ENCODE measurements at places on chromosomes 1 and 21. TPM values are rescaled to one million over a fixed set of nuclear protein-coding genes. Genes with fewer than 3 reads are reported as not detected.

The AMY1A gene
- not detected for total RNA-seq

The SPRR1A gene
- not detected for total RNA-seq

The SPRR4 gene
- not detected for total RNA-seq

The LDLRAD1 gene
- not detected for total RNA-seq

The PLA2G2F gene
- not detected for total RNA-seq

The VHLL gene
- total RNA-seq, result not detected

The SPATA45 gene
- total RNA-seq, result not detected

The KAZN gene
- 4.2 TPM for total RNA-seq

The HLX gene
- 4.2 TPM for total RNA-seq

The UQCRHL gene
- 8.9 TPM for total RNA-seq

The CD164L2 gene
- not detected for total RNA-seq

The PAQR6 gene
- total RNA-seq, result 5.1 TPM

Data from A549 treated with Mapracorat at 1 μM for 4 hours (cell line).